ENCODE measurements at places on chromosomes 1 and 21.

GRCh38 chr1:4650481-4650880 lies 3.9 kb upstream of the AJAP1 start:
- no peak for DNase-seq

DNA sequence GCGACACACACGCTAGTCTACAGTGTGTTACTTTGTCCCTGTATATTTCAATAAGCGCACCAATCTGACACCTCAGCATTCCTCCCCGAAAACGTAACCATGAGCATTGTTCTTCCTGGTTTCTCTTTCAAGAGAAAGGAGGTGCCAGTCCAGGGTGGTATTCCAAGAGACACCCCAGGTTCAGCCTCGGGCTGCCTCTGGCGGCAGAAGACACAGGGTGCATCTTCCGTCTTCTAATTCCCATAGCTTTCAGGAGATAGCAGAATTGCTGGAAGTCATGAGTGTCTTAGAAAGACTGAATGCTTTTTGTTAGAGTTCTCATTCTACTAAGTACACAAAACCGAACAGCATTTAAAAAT lies 15.9 kb upstream of the RGS8 start:
- no peak for DNase-seq

DNA sequence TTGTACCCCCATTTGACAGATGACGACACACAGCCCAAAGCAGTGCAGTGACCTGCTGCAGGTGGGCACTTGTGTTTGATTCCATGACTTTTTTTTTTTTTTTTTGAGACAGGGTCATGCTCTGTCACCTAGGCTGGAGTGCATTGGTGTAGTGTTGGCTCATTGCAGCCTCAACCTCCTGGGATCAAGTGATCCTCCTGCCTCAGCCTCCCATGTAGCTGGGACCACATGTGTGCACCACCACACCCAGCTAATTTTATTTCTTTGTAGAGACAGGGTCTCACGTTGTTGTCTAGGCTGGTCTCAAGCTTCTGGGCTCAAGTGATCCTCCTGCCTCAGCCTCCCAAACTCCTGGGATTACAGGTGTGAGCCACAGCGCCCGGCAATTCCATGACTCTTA lies 14.9 kb upstream of the SYNC start:
- DNase-seq: no peak

GRCh38 chr1:184959626-184960025 lies 14.7 kb downstream of the NIBAN1 start:
- DNase-seq: no peak

DNA sequence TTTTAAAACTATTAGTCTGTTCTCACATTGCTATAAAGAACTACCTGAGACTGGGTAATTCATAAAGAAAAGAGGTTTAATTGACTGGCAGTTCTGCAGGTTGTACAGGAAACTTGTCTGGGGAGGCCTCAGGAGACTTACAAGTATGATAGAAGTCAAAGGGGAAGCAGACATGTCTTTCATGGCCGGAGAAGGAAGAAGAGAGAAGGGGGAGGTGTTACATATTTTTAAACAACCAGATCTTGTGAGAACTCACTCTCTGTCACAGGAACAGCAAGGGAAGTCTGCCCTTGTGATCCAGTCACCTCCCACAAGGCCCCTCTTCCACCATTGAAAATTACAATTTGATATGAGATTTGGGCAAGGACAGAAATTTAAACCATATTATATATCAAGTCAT lies 55.9 kb downstream of the CLIC4 start:
- no peak for DNase-seq

DNA sequence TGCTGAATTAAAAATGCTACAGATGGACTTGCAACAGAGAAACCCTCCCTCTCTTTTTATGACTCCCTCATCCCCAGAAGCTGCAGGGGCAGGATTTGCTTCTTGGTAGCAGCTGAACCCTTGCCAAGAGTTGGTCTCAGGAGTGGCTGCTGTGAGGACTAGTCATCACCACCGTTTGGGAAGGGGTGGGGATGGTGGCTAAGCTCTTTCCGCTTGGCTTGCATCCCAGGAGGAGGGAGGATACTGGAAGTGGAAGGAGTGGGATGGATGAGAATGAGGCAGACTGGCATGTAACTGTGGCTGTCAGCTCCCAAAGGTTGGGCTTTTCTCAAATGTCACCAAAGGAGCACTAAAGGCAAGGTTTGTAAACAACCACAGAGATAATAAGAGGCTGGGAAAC lies 50.8 kb upstream of the COL24A1 start:
- no peak for DNase-seq

DNA sequence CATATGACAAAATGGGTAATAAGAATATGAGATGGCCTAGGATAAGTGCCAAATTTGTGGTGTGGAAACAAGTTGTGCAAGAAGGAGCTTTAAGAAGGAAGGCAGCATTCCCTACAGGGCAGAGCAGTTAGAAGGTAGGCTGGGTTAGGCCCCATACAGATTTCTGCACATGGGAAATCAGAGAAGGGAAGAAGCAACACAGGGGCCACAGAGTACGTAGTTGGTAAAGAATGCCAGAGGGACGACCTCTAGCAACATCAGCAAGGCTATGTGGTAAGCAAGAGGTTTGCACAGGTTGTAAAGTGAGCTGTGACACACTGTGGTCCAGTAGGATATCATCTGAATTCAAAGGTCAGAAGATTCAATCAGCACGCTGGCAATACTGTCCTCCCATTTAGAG lies 765.6 kb upstream of the B3GALT2 start:
- DNase-seq: no peak

Data from NCI-H2107 (cell line).